ENCODE measurements at places on chromosomes 12 and 14.

DNA sequence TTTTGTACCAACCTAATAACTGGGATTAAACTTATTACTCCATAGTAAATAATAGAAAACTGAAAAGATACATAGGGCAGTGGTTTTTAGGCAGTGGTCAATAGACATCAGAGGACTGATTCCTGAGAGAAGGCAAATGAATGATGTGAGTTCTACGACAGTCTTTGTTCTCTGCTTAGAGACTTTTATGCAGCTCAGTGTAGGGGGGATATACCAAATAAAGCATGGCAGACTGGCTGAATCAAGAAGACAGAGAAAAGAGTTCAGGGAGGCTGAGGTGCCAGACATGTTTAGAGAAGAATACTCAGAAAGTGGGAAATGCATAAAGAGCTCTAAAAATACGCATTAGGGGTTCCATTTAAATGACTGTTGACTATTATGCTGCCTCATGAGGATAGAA lies 320.8 kb upstream of the FAR2 start:
- no peak for DNase-seq

GRCh38 chr12:54251667-54252284 lies 28.1 kb downstream of the CBX5 start:
- peak; percentile 21 for DNase-seq

DNA sequence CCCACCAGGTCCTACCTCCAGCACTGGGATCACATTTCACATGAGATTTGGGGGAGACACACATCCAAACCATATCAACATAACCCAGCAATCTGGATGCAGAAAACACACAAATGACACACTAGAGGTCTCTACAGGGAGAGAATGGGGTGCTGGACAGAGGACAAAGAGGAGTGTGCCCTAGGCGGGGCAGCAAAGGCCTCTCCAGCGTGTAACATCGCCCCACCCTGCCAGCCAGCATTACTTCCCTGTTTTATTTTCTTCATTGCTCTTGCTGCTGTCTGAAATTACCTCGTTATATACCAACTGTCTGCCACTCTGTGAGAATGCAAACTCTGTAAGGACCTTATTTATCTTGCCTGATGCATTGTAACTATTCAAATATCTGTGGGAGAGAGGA lies 61.1 kb downstream of the RIMBP2 start:
- DNase-seq = no peak

GRCh38 chr12:24424889-24425600 lies 475.6 kb upstream of the SOX5 start:
- DNase-seq = no peak

DNA sequence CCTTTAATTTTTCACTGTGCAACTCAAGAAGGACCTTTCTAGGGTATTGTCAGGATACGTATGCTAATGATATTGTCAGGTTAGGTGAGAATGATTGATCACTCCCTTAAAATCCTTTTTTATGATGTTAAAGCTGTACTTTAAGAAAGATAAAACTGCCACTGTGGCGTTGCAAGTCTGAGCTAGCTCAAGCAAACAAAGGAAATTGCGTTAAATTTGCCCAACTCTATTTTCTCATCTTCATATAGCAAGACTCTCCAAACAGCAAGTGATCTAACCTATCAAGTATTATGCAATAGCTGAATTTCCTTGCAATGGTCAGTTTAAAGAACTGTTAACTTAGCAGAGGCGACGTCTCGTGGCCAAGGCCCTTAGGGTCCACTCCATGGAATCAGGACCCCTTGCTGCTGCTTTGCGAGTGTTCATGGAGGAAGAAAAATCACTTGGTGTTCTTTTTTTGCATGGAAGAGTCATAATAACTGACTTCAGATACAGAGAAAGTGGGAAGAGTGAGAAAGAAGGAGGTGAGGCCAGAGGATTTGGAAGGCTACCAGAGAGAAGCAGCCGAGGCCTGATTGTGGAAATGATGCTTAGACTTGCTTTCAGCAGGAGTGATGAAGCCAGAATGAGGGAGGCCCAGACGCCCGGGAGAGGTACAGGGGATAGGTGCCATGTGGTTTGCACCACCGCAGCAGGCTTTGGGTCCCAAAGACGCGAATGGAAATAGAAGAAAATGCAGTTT lies 2.5 kb downstream of the TRAF3 start:
- no peak for DNase-seq

GRCh38 chr14:82398256-82398655 lies 864.6 kb upstream of the SEL1L start:
- DNase-seq = peak; percentile 58

GRCh38 chr14:38880643-38881524 lies 222.2 kb downstream of the SEC23A start:
- peak; percentile 11 for DNase-seq

DNA sequence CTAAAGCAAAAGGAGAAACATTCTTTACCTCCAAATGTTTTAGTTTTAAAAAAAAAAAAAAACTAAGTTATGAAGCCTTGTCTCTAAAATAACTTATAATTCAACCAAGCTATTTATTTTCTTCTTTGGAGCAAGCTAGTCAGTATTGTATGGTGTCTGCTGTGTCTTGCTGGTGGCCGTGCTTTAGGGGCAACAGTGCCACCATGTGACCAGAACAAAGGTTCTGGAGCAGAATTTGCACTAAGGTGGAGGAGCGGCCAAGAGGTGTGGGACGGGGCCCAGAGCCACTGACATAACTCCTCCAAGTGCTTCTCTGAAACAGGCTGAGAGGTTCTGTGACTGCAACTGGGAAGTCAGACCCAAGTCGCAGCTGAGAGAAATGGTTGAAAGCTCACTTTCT lies 4.5 kb downstream of the FICD start:
- no peak for DNase-seq
